ENCODE measurements at places on chromosomes 5 and 9.

DNA sequence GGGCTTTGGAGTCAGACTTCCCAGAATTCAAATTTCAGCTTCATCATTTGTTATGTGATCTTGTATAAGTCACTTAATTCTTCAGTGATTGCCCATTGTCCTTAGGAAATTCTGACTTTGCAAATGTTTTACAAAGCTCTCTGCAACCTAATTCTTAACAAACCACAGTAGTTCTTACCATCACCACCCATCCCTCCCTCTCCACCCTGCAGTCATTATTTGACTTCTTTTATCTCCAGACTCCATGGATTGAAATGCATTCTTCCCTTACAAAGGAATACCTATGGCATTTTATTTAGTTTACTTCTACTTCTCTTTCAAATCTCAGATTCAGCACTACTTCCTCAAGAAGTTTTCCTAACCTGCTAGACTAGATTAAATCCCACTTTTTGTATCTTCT is 23.1 kb downstream of the SHLD3 start:
- no peak for DNase-seq

DNA sequence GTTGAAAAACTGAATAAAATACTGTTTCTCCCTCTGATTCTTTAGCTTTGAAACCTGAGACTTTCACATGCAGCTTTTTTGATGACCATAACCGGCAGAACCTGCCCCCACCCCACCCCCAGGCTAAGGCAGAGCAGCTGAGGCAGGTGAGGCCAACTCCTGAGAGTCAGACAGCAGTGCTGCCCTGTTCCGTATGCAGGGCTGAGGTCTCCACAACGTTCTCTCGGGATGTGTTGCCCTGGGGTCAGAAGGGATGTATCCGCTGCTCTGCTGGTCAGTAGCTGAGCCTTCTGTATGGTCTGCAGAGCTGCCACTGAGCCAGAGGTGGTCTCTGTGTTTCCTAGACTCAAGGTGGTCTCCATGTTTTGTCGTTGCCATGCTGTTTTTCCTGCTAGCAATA is 190.5 kb downstream of the AOPEP start:
- DNase-seq = no peak

DNA sequence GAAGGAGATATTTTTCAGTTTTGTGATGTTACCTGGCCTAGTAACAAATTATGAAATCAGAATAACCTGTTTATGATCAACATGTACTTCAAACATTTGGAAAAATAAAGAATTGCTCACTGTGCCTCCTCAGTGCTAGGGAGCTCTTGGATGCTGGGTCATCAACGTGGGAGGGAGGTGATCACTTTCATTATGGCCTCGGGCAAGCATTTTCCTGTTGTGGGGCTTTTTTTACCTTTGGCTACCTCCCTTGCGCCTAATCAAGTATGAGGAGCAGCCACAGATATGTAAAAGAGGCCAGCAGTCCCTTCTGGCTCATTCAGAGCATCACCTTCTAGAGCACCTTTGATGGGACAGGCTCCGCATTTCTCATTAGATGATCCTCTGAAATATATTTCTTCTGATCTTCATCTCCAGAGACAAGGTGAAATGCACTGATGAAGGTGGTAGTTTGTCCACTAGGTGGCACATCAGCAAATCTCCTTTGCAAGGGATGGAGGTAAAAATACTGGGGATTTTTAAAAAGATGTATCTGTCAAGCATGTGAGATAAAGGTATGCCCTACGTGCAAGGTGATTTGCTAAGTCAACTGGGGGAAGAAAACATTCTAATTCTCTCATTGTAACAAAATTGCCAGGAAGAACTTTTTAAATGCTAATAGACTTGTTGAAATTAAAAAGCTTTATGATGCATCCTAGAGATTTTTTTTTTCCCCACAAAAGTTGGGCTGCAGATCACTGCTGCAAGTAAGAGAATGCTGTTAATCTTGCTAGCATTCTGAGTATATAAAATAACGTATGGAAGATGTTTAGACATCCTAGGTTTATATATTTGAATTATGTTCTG is 218.2 kb downstream of the MAST4 start:
- peak; percentile 16 for DNase-seq

DNA sequence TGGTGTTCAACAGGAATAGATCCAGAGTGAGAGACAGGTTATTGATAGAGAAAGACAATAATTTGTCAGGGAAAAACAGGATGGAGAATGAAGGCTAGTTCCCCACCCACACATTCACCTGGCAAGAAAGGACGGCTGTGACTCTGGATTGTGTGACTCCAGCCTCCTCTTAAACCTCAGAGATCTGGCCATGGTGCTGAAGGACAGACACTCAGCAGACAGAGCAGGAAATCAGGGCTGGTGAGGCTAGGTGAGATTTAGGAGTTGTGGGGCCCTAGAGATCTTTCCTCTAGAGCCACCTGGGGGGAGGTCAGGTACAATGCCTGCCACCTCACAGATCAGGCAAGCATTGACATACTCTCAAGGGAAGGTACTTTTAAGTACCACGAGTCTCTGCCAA is 15.2 kb downstream of the OR1B1 start:
- no peak for DNase-seq

DNA sequence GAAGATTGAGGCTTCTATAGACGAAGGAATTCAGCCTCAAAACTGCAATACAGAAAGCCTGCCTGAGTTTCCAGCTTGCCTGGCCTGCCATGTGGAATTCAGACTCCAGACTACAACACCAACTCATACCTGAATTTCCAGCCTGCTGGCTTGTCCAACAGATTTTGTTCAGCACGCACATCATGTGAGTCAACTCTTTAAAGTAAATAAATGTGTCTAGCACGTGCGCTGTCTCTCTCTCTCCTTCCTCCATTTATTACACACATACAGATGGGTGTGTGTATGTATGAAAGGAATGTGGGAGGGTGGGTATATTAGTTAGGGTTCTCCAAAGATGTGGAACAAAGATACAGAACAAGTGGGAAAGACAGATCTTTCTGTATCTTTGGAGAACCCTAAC is 82.4 kb upstream of the TAS2R1 start:
- peak; percentile 65 for DNase-seq

GRCh38 chr5:75574791-75575190 is 36.5 kb upstream of the ANKDD1B start:
- DNase-seq = no peak

DNA sequence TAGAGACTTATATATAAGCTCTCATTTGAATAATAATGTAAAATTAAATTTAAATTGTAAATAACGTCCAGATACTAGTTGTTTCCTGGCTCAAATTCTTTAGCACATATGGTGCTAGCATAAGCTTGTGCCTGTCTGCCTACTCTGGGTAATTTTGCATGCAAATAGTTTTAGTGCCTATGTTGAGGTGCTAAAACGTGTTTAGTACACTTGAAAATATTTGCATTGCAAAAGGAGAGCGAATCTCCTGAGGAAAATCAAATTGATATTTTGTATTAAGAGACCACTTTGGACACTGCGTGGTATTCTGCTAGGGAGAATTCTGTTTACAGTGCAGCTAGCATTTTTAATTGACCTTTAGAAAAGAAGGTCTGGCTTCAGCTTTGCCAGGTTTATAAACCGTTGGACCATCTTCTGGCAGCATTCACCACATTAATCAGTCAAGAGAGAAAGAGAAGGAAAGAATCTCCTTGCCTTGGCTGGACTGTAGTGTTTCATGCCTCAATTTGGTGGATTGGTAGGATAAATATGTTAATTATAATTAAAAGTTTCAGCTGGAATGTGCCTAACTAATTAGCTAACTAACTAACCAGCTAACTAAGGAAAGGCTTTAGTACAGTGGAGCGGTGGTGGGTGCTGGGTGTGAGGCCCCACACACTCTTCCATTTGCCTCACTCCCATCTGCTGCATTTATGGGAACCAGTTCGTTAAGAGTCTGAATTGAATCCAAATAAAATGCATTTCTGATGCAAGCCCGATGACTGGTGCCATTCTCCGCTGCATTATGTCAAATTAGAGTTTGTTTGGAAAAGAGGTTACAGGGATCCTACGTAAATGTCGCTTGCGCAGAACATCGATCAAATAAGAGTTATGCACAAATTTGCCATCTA is 150.1 kb upstream of the MPDZ start:
- DNase-seq = no peak

GRCh38 chr9:94157050-94157801 is 73.0 kb downstream of the PTPDC1 start:
- DNase-seq = no peak

DNA sequence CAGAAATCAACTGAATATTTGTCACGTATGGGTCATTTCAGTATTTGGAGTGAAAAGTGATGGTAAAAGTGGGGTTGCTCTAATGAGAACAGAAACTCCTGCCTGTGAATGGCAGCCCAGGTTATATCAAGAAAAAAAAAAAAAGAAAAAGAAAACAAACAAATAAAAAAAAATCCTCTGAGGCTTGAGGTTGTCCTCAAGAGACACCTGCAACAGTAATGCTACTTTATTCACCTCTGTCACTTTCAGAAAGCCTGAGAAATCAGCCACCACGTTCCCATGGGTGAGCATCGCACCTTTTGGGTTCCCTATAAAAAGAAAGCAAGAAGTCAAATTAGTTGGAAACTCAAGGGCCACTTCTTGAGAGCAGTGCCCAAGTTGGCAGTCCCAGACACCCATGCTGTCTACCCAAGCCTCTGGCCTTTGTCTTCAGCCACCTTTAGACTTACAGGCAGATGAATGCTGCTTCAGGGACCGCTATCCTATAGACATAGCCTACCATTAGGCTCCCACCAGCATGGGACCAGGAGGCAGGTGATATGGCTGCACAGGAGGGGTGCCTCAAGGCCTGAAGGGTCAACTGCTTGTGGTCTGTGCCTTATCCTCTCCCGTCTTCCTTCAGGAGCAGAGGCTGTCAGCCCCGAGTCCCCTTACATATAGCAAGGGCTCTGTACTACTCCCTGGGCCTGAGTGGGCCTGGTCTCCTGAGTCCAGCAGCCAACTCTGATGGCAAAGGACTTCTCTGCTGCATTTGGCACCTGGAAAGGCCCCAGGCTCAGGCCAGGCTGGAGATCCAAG is 31.1 kb upstream of the MEIKIN start:
- no peak for DNase-seq

GRCh38 chr9:9961487-9961886 is 651.3 kb downstream of the PTPRD start:
- DNase-seq = no peak

DNA sequence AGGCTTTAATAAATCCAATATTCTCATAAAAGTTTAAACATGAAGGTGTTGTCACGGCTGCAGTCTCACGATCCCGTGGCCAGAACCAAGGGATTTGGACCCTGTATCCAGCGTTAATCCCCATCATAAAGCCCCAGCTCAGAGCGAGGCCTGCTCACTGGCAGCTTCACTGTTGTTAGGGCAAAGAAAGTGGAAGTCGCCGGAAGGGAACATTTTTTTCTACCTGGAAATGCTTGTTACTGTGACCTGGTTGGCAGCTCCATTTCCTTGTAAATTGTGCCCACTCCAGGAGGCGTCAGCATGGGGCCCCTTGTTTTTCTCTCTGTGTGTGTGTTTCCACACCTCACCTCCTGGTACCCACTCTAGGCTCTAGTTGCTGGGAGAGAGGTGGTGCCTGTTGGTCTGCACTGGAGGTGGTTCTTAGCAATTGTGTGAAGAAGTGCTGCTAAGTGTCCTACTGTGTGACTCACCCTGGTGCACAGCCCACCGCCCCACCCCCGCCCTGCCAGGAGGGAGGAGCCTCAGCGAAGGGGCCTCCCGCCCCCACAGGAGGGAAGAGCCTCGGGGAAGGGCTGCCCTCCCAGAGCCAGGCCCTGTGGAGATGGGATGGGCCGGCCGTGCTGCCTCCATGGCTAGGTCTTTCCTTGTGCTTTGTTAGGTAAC is 105.1 kb downstream of the EHMT1 start:
- DNase-seq = no peak

DNA sequence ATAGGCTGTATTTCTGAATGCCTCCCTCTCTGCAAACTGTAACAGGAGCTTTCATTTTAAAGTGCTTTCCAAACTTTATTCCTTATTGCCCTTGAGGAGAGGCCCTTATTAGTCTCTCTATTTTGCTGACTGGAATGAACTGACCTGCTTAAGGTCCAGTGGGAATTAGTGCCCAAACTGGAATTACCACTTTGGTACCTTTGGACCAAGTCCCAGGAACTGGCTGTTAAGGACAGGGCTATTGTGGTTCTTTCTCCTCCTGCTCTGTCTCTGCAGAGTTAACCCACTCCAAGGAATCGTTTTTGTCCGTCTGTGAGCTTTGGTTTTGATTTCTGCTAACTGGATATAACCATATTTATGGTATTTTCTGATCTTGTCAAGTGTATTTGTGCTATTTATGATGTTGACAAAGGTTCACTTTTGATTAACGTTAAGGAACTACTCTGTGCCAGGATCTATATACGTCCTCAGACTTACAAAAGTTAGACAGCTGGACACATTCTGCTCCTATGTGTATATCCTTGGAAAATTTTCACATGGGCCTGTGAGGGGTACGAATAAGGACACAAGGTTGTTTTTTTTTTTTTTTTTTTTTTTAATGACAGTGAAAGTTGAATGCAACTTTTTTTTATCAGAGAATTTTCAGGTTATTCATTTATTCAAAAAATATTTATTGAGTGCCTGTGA is 189.1 kb upstream of the ANKRD55 start:
- no peak for DNase-seq

DNA sequence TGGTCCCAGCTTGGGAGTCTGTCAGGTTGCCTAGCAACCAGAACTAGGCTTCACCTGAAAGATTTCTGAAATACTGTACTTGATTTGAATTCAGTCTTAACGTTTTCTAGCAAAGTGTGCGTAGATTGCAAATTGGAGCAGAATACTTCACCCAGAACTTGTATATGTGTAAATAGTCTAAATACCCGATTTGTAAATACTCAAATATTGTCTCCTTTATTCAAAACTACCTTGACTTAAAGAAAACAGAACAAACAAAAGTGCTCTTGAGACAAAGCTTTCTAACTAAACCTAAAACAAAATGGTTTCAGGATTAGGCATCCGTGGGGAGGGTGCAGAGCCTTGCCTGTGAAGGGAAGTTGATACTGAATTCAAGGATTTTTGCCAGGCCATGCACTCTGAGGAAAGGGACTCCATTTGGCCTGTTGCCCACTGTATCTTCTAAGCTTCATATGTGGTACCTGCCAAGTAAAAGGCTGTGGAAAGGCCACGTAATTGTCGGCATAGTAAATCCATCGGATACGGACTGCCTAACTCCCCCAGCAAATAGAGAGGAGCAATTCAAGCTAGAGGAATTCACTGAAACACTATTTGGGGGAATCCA is 744 bp upstream of the HMGCS1 start:
- no peak for DNase-seq

- no peak for DNase-seq
Measured at GRCh38 chr9:97938081-97938644, at the start of gene HEMGN. TSS of gene HEMGN (minus strand) at chr9:97938172. CDS start at chr9:97938136, 36 bp downstream.

- DNase-seq = no peak
Measured at GRCh38 chr9:21989440-21990189, 4.6 kb downstream of the CDKN2A start.

DNA sequence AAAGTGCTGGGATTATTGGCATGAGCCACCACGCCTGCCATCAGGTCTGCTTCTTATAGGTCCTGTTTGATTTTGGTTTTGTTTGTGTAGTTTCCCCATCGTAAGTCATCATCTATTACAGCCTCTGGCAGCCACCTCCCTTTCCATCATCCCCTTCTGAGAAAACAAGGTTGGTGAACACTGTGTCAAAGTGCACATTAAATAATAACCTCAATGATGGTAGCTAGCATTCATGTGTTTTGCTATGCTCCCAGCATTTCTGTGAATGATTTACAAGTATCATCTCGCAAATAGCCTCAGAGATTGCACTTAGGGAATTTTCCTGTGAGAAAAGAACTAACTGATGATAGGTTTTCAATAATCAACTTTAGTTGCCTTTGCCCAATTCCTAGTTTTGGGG is 9.9 kb downstream of the PRUNE2 start:
- no peak for DNase-seq
